Adrenal gland (tissue), 19 donors: ENCODE measurements at places on chromosomes 13 and 19.

GRCh38 chr19:4012092-4012974 is 4.8 kb downstream of the PIAS4 start:
- no peak for DNase-seq

DNA sequence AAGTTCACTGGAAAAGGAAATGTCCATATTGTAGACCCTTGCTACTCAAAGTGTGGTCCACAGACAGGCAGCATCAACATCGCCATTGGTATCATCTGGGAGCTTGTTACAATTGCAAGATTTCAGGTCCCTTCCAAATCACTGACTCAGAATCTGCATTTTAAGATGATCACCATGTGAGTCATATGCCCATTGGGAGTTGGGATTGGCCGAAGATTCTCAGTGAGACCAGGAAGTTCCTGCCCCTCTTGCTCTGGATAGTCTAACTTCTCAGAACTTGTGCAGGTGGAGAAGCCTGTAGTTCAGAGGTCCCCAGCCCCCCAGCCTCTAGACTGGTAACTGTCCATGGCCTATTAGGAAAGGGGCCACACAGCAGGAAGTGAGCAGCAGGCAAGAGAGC is 48.9 kb upstream of the URAD start:
- no peak for DNase-seq

GRCh38 chr19:32674153-32674930 is 638 bp downstream of the ANKRD27 start:
- no peak for DNase-seq

- peak; percentile 76 for DNase-seq
These were observed 22.1 kb downstream of the ARID3A start for GRCh38 chr19:947707-948539.

- no peak for DNase-seq
These were observed 25.2 kb upstream of the ATP11A start for GRCh38 chr13:112664501-112665203.

DNA sequence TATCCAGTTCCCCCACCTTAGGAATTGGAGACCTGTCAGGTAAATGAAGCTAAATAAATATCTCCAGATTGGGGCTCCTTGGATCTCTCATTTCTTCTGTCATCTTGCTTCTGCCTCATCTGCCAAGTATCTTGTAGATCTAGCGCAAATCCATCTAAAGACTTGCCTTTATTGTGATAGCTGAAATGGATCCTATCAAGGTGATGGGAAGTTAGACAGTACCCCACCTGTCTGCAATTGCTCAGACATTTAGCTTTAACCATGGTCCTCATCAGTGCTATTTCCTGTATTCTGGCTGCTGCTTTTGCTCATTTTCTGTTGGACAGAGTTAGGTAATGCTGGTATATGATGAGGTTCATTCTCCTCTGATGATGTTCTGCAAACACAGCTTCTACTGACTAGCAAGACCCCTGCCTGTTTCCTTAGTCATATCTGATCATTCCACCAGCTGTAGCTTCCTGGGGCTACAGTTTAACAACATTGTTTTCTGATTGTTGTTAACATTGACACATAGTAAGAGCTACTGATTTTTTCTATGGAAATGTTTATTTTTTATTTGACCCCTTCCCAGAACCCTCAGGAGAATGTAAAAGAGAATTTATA is 340.0 kb downstream of the DCT start:
- no peak for DNase-seq
